ENCODE measurements at places on chromosomes 4 and X.

GRCh38 chrX:80223982-80224579, 196.2 kb upstream of the TENT5D start:
- no peak for DNase-seq

GRCh38 chr4:52312722-52313121, 261.6 kb downstream of the SPATA18 start:
- no peak for DNase-seq

- no peak for DNase-seq
Observed at GRCh38 chrX:31563792-31564191, 492.0 kb upstream of the FTHL17 start.

DNA sequence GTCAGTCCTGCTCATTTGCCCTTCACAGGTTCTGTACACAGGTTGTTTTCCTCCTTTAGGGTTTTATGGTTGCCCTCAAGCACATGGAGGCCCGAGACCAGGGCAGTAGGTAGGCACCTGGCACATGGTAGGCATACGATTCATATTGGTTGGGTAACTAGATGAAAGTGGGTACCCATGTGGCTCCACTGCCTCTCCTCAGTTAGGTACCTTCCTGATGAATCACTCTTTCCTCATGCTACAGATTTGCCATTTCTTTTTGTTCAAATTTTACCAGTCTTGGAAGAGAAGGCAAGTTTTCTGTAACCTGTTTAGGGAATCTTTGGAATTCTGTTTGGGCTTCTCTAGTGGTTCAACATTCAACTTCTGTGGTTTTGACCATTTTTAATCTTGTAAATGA, 121.3 kb downstream of the FHIP1A start:
- DNase-seq, result no peak

DNA sequence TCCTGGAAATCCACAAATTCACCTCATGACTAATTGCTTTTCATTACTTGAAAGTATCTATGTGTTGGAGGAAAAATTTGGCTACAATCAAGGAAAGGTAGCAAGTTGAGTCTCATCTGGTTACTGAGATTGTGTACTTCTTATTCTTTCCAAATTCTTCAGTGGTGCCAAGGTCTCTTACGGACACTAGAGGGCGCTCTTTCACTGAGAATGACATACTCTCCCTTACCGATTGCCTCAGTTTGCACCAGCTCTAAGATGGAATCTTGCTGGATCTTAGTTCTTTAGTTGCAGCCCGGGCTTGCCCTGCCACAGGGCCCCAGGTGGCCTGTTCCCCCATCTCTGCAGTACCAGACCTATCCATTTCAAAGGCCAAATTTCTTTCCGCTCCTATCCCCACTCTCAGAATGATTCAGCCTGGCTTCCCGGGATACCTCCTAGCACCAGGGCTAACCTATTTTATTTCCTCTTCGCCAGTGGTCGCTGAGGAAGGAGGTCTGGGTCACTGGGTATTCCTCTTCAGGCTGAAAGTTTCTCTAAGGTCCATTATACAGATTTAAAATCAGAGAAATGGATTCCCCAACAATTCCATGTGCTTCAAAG, 24.6 kb upstream of the GPR50 start:
- peak; percentile 58 for DNase-seq

- DNase-seq, result no peak
Observed at GRCh38 chrX:53950130-53950733, 94.0 kb downstream of the PHF8 start.

GRCh38 chr4:169335331-169335730, 64.6 kb upstream of the SH3RF1 start:
- no peak for DNase-seq

DNA sequence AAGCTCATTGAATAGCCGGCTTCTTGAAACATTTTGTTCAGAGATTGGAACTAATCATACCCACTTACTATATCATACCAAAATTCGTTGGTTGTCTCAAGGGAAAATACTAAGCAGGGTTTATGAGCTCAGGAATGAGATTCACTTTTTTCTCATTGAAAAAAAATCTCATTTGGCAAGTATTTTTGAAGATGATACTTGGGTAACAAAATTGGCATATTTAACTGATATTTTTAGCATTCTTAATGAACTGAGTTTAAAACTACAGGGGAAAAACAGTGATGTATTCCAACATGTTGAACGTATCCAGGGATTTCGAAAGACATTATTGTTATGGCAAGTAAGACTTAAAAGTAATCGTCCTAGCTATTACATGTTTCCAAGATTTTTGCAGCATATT, 6.4 kb downstream of the FAM200B start:
- no peak for DNase-seq

DNA sequence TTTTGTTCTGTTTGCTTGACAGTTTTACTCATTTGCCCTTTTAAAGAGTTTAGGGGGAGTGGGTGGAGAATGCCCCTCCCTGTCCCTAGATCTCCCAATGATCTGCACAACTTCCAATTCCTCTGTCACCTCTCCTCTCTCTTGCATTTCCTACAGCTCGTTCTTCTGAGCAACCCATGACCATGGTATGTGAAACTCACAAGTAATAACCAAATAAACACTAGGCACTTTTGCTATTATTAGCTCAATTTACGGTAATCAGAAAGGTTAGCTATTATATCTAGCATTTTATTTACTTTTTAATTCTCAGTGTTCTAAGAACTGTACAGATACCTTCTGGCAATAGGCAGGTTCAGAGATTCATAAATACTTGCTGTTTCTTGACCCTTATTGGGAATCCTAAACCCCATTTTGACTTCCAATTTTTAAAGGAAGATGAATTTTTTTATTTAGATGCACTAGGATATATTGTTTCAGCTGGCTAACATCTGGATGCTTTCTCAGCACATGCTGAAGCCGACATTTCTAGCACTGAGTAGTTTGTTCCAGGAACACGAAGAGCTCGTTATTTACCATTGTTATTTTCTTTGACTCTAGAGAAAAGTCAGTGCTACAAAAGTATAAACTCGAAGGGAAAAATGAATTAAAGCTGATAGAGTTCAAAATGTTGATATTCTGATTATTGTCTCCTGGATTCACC, 194.7 kb upstream of the TLL1 start:
- DNase-seq, result no peak

GRCh38 chrX:46796574-46797191, 37.8 kb upstream of the SLC9A7 start:
- DNase-seq, result peak; percentile 30

DNA sequence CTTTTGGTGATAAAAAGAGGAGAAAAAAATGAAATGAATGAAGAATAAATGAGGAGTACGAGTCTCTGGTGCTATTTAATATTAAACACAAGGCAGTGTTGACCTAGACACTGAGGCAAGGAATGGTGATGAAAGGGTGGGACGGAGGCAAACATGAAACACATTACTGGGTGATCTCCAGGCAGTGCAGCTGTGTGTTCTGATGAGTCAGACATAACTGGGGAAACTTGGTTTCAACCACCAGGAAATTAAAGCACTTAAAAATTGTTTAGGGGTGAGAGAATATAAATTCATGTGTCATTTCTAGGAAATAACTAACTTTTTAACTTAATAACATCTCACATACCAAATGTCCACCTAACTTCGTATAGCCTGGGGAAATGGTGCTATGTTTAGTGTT, 19.7 kb upstream of the CXCL6 start:
- DNase-seq, result no peak

GRCh38 chr4:123640271-123640670, 243.7 kb downstream of the SPRY1 start:
- DNase-seq, result no peak

DNA sequence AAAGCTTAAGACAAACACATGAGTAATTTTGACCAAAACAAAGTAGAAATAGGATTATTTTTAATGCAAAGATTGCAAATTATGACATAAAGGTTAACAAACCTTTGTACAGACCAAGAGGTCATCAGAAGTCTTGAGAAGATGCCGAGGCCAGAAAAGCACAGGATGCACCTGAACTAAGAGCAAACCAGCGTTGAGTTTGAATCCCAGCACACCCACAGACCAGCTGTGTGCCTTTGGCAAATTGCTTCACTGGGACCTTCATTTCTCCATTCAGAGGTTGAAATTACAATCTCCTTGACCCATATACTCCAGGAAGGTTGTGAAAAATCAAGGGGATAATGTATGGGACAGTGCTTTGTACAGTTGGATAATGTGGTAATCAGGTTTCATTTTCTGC, 56.6 kb downstream of the PPM1K start:
- DNase-seq, result no peak

- peak; percentile 37 for DNase-seq
Observed at GRCh38 chr4:159111416-159111815, 8.5 kb downstream of the RAPGEF2 start.

- DNase-seq, result no peak
Observed at GRCh38 chr4:183124865-183125264, 25.8 kb downstream of the WWC2 start.

GRCh38 chrX:16089086-16089485, 34.3 kb upstream of the GRPR start:
- DNase-seq, result no peak

GRCh38 chrX:124085063-124085462, 123.6 kb downstream of the STAG2 start:
- no peak for DNase-seq

DNA sequence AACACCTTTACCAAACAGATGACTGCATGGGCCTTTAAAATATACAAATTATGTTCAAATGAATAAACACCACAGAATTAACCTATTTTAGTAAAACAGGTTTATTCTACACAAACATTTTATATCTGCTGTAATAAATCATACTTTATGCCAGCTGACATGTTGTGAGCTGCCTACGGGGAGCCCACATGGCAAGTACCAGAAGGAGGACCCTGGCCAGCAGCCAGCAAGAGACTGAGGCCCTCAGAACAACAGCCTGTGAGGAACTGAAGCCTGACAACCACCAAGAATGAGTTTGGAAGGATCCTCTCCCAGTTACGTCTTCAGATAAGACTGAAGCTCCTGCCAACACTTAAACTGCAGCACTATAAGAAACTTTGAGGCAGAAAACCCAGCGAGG, 377.0 kb downstream of the PDGFC start:
- DNase-seq, result no peak

DNA sequence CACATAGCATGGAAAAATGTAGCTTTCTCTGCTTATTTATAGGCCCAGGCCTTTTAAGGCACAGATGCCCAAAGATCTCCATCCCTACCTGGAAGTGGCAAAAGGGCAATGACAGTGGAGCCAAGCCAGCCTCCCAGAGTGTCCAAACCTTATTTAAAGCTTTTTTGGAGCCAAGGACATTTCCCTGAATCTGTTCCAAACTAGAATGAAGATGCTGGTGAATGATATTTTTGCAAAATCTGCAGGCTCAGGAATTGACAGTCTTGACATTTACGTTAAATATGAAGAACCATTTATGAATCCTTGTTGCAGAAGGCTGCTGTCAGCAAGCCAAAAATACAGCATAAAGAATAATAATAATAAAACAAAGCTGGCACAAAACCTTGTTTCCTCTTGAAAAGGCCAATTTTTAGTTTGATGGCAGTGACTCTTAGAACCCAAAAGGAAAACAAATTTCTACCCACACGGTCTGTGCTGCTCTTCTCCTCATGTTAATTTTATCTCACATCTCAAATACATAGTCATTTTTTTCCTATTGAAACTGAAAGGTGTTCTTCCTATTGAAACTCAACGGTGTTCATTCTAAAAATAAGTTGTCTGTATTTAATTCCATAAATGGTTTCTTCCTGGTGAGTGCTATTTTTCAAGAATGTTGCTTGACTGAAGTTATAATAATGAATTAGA, 206.3 kb upstream of the TBL1X start:
- no peak for DNase-seq

- no peak for DNase-seq
Observed at GRCh38 chr4:139718358-139718757, 52.7 kb downstream of the MGST2 start.

GRCh38 chrX:10901290-10901633, 209.9 kb upstream of the HCCS start:
- DNase-seq, result no peak

DNA sequence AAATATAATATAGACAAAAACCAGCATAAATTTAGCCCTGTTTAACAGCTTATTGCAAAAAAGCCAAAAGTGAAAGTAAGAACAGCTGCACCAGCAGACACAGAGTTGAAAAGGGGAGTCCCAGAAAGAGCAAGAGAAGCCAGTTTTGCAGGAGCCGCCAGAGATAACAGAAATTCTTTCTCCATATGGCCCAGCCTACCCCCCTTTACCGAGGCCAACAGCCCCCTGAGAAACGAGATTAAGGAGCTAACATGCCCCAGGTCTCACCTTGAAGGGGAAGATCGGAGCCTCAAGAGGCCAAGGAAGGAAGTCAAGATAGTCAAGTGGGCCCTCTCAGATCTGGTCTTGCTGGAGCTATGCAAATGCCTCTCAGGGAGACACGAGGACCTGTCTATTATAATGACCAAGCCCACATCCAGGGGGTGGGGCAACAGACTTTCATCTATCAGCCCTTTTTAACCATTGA, 4.8 kb downstream of the ACOX3 start:
- DNase-seq, result peak; percentile 28

GRCh38 chrX:252244-252956, 28.8 kb upstream of the PLCXD1 start:
- DNase-seq, result peak; percentile 3

GRCh38 chr4:63349674-63350025, 1059.6 kb downstream of the TECRL start:
- DNase-seq, result no peak

DNA sequence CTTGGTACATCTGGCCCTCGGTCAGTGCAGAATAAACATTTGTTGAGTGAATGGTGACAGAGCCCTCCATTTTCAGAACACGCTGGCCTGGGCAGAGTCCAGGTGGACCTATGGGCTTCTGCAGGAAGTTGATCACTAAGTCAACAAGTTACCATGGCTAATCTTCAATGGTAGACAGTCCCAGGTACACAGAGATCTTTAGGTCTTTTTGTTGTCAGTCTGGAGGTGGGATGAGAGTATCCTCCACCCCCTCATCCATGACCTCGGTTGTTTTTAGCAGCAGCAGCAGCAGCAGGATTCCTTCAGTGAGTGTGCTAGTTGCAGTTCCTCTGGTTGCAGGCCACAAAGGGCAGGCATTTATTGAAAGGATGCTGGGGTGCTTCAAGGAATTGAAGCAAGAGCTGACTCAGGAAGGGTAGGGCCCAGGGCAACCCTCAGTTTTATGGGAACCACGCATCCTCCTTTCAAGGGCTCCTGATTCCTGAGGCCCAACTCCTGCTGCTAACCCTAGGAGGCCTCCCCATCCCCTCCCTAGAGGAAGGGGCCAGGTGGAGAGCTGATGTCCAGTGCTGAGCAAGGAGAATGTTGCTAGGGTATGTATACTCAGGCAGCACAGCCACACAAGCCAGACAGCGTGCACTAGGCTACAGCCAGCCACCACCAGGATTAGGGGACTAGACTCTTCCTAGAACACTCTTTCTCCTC, 1.7 kb upstream of the USP27X start:
- DNase-seq, result no peak

- DNase-seq, result peak; percentile 12
Observed at GRCh38 chr4:108620933-108621905, 843 bp downstream of the RPL34 start.

DNA sequence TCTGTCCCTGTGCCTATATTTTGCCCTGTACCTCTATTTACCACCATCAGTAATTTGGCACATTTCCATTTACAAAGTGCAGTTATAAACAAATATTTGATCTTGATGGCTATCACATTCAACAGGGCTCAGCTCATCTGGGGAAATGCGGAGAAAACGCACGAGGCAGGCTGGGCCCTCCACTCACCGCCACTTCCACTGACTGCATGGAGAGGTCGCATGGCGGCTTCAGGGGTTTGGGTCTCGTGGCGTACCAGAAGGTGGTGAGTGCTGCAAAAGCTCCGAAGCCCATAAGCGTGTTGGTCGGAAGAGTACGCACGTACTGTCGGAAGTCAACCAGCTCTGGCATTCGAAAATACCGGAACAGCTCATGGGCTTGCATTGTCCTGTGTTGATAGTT, 22.6 kb downstream of the ACSL1 start:
- no peak for DNase-seq

GRCh38 chr4:127856813-127857447, 23.8 kb upstream of the PLK4 start:
- DNase-seq, result no peak
